KG1 (cell line): ENCODE measurements at places on chromosomes 1 and 21.

DNA sequence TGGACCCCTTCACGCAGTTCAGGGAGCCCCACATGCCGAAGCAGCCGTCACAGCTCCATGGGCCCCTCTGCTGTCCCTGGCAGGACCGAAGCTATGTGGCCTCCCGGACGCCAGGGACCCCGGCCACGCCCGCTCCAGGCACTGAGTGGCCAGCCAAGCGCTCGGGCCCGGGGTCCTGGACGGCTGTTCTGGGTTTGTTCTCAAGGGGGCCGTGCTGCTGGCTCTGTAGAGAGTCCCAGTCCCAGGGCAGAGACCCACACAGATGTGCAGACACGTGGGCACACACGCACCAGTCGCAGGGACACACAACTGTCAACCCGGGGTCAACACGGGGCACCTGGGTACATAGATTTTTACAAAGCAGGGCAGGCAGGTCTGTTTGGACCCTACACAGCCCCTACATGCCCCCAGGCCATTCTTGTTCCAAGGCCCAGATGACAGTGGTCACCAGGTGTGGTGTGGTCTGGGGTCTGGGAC is 6.7 kb downstream of the B3GALT6 start:
- DNase-seq: no peak

GRCh38 chr1:115323366-115324004 is 14.6 kb downstream of the NGF start:
- no peak for DNase-seq

GRCh38 chr1:193325771-193326170 is 139.4 kb upstream of the B3GALT2 start:
- DNase-seq: no peak

DNA sequence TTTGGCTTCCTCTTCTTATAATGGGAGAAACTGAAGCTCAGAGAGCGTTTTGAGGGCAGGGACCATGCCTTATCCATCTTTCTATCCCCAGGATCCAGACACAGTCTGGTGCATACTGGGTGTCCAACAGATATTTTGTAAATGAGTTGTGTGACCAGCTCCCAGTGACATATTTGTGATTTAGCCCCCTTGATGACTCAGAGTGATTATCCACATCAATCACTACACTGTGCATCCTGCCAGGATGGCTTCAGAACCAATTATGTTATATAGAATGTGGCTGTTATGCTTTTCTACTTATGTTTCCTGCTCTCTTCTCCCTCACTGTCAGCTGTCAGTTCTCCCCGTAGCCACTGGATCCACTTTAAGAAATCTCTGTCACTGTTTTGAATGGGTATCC is 11.3 kb downstream of the OLFML3 start:
- DNase-seq: no peak

- no peak for DNase-seq
Measured at GRCh38 chr1:177246710-177247580, 76.2 kb downstream of the BRINP2 start.

DNA sequence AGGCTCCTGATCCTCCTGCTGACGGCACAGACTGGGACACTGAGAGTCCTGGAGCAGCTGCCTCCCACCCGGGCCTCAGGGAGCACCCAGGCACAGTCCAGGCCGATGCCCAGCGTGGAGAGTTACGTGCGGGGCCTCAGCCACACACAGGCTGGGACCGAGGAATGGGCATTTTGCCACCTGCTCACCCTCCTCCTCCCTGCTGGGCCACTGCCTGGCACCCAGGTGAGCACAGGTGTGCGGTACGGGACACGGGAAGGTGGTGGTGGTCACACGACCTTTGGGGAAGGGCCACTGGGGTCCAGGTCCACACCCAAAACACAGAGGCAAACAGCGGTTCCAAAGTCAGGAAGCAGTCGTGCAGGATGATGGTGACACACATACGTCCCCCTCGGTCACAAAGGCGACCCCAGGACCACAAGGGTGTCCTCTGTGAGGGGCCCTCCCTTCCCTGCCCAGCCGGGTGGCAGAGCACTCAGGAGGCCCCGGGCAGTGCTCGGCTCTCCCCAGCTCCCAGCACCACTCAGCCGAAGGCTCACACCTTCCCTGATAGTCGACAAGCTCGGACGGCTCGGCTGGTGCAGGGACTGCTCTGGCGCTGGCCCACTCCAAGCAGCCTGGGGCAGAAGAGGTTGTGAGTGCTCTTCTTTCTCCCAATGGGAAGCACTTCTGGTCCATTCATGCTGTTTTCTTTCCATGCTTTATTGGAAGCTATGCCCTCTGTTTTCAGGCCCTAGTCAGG is 14.3 kb downstream of the MORN1 start:
- no peak for DNase-seq

DNA sequence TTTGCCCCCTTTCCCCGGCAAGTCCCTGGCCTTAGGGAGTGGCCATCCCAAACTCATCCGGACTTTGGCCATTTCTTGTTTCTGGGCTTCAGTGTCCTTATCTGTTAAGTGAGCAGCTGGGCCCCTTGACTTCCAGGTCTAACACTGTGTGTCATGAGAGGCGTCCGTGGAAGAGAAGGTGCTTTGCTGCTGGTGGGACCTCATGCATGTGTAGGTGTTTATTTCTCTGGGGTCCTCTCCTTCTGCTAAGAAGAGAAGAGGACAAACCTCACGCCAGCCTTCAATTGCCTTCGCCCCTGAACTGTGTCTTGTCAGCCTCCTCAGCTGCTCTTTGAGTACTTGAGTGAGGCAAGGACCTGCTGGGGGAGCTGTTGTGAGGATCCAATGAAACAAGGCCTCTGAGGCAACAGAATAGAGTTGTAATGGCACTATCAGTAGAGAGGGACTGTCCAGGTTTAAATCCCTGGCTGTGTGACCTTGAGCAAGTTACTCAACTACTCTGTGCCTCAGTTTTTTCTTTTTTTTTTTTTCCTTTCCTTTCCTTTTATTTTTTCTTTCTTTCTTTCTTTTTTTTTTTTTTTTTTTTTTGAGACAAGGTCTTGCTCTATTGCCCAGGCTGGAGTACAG is 72.5 kb downstream of the RUNX3 start:
- DNase-seq: no peak

DNA sequence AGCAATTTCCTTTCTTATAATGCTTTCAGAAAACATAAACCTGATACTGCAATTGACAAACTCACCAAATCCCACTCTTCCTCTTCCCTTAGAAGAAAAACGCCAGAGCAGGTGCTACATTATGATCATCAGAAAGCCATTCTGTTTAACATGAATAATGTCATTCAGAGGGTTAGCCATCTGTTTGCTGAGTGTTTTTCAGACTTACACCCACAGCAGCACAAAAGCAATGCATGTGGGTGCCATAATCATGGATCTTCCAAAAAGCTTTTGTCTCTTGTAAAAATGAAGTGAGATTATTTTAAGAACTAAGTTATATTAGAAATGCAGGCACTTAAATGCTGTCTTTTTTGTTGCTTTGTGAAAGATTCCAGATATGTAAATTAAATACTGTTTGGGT is 204.6 kb upstream of the TMPRSS15 start:
- no peak for DNase-seq

- peak; percentile 14 for DNase-seq
Measured at GRCh38 chr1:61781151-61781550, 38.9 kb downstream of the PATJ start.

GRCh38 chr1:156624814-156625435 is 5.7 kb downstream of the HAPLN2 start:
- no peak for DNase-seq

GRCh38 chr1:197100677-197101076 is 33.6 kb upstream of the F13B start:
- DNase-seq: no peak

DNA sequence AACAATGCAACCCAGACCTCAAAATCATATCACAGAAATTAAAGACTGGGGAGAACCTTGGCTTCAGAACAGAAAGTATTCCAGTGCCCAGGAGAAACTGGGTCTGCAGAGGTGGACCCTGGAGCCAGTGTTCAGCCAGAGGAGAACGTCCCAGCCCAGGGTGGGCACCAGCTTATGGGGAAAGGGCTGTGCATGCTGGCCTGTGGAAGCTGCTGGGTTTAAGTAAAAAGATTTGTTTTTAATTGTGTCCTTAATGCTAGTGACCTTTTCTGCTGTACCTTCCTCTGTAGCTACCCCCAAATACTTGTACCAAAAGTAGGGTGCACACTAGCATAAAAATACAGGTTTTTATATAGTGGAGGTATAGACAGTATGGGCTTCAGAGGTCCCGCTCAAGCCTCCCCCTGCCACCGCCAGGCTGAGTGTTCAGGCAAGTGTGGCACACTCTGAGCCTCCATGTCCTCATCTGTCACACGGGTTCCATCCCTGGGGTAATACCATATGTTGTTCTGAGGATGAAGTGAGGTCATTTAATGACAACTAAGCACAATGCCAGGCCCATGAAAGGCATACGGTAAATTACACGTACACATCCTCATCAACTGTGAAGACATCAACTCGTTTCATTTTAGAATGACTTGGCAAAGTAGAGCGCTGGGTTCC is 47.0 kb downstream of the SLC37A1 start:
- no peak for DNase-seq

GRCh38 chr1:153771841-153772593 is 3.2 kb upstream of the SLC27A3 start:
- no peak for DNase-seq

GRCh38 chr1:2240270-2241156 is 12.4 kb downstream of the SKI start:
- DNase-seq: no peak

DNA sequence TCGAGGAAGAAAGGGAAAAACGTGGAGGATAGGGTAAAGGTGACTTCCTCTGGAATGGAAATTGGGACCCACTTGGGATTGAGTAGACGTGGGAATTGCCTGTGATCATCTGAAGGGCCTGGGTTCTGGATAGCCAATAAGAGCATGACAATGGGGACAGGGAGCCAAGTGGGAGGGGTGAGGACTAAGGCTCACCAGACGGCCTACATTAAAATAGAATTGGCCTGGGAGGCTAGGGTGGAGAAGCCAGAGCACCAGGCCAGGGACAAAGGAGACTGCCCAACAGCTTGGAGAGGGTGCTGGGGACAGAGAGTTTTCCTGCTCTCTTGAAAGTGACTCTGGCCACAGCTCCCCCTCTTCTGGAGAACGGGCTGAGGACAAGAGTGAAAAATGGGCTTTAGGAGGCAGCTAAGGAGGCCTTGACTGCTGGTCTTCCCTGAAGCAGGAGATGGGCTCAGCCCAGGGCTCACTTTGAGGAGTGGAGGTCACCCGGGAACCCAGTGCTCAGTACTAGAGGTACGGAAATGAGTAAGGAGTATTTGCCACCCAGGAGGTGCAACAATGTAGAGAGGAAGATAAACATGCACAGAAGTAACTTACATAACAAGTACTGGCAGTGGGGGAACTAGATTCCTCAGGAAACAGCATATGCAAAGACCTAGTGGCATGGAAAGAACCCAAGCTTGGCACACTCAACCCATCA is 18.8 kb downstream of the INKA2 start:
- no peak for DNase-seq

DNA sequence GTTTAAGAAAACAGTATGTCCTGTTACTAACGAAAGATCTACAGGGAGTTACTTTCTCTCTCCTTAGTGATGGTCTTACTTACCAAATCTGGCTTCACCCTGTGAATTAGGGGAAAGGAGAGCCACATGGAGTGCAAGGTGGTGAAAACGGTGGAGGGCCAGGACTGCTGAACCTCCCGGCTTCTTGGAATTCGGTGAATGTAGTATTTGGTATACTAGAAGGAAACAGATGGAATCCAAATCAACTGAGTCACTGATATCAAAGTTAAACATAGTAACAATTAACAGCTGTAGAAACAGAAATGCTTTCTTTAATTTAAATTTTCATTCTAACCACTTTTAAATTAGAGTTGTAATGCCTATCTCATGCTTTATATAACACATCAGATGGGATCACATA is 45.7 kb downstream of the ALG14 start:
- no peak for DNase-seq

DNA sequence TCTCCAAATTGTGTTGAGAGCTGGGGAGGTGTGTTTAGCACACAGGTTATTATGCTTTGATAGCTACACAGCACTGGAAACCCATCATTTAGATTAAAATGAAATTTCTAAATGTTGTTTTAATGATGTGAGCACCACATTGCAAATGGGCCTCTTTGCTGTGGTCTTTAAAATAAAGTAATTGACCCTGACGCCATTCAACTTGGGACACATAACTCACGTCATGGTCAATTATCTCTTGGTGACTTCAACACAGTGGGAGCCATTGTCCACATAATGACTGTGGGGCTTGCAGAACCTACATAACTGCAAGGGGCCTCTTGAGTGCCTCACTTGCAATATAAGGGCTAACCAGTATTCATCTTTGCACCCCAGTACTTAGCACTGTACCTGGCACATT is 280.4 kb downstream of the HLX start:
- no peak for DNase-seq

GRCh38 chr1:42910985-42911384 is 47.7 kb downstream of the SLC2A1 start:
- DNase-seq: no peak

- no peak for DNase-seq
Measured at GRCh38 chr1:77846966-77847365, 41.5 kb upstream of the NEXN start.
